Fibroblast of skin of right biceps (primary cell): ENCODE measurements at places on chromosomes 3 and 15.

DNA sequence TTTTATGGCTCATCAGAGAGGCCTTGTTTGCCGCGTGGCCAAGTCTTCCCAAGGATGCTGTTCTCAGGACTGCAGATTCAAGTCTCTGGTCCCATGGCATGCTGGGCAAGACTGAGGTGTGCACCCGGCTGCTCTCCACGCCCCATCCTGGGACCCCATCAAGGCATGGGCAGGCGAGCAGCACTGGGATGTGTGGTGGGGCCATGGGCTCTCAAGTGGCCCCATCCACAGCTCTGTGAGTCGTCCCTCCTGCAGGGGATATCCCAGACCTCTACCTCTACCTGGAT, 13.1 kb upstream of the GP9 start:
- DNase-seq = no peak

DNA sequence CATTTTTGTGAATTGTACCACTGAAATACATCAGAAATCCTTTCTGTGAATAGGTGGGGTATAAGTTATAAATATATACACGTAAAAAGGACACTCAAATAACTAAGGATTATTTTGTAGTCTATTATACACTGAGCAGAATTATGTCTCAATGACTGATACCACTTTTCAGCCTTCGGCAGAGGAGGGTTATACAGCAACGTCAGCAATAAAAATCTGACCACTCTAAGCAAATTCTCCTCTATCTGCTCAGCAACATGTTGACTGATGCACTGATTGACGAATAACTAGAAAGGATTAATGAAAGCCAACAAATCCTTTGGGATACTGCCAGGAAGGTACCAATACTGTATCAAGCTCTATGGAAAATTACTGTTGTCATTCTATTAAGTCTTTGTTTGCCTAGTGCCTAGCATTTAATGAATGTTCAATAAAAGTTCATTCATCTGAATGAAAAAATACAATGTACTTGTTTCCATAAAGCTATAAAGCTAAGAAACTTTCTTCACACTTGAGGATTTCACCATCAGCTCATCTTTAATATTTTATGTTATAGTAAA, 5.2 kb downstream of the ARPP19 start:
- DNase-seq = no peak

- peak; percentile 72 for DNase-seq
These were observed 77.8 kb upstream of the HES1 start for GRCh38 chr3:194058189-194058571.

GRCh38 chr3:120025520-120025919, 68.7 kb downstream of the GSK3B start:
- DNase-seq = no peak

DNA sequence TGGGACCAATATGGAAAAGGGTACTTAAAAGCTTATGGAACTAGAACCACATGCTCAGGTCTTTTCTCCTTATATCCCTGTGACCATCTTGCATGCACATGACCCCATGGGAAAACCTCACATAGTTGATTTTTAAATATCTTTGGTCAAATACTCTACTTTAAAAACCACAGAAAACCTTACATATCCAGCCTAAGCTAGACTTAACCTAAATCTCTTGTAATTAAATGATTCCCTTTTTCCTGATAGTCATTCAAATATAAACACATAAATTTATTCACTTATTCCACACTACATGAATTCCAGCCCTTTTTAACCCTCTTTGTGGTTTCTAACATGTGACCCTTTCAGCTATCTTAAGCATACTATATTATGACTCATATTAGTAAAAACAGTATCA, 46.8 kb downstream of the DNAJC13 start:
- DNase-seq = peak; percentile 74

DNA sequence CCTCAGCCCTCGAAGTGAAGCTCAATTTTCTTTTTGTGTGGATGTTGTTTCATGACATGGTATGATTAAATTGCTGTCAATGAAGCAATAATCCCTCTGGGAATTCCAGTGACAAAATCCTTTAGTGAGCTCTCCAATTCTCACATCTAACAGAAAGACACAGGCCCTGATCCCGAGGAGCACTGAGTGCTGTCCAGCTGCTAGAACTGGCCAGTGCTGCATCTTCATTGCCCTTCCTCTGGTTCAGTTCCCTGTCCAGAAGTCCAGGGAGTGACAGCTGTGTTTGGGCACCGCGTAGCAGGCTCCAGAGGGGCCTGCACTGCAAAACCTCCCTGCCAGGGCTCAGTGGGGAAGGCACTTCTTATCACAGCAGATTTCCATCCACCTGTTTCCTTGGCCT, 516.8 kb upstream of the ATP11B start:
- DNase-seq = no peak

- peak; percentile 68 for DNase-seq
These were observed 3.1 kb upstream of the BHLHE40 start for GRCh38 chr3:4976109-4976508.

GRCh38 chr3:55512571-55513343, 25.7 kb upstream of the WNT5A start:
- DNase-seq = no peak

GRCh38 chr3:39937315-39937714, 127.9 kb downstream of the MYRIP start:
- no peak for DNase-seq

- peak; percentile 21 for DNase-seq
These were observed 14.7 kb downstream of the TIMP4 start for GRCh38 chr3:12143949-12144504.

GRCh38 chr3:143261848-143262247, 142.3 kb downstream of the CHST2 start:
- no peak for DNase-seq

GRCh38 chr3:105417525-105418289, 51.0 kb downstream of the ALCAM start:
- DNase-seq = peak; percentile 47

DNA sequence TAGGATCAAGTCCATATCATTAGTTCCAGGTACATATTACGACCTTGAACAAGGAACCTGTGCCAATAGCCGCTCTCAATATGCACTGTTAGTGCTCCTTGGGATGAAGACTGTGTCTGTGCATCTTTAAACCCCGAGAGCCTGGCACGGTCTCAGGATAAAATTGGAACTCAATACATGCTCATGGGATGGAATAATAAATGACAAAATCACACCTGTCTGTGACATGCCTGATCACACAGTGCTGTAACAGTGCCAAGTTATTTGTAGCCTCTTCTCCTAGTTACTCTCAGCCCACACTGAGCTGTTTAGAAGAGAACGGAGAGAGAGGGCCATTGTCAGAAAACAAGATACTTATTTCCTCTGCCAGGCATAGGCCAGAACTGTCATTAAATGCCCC, 82.2 kb downstream of the SSR3 start:
- no peak for DNase-seq

DNA sequence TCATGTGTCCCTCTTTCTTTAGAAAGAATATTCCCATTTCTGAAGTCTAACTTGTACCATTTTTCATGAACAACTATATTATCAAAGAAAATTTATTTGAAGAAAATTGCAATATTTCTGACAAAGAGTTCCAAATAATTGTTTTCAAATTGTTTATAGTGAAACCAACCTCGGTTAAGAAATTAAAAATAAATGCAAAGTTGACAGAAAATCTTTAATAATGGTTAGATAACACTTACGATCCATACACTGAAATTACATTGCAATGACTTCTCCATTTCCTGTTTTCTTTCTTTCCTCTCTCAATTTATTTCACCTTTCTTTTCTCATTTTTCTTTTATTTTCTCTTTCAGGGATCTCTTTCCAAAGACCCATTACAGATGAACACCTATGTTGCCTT, 125.1 kb downstream of the STAC start:
- DNase-seq = no peak

DNA sequence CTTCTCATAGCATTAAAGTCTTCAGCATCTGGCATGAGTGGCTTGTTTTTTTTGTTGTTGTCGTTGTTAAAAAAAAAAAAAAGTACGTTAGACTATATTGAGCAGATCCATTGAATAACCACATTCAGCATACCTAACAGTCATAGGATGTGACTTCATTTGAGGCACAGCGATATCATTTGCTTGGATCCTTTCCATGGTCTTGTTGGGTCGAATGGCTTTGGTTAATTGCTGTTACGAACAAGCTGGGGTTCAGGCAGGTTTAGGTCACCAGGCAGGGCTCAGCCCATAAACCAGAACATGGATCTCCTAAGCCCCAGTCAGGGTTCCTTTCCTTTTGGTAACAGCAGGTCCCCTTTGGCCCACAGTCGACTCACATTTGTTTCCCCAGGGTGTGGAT, 76.2 kb downstream of the POLR2M start:
- DNase-seq = peak; percentile 50

- DNase-seq = no peak
These were observed 393.5 kb upstream of the ARRDC4 start for GRCh38 chr15:97566961-97567360.

DNA sequence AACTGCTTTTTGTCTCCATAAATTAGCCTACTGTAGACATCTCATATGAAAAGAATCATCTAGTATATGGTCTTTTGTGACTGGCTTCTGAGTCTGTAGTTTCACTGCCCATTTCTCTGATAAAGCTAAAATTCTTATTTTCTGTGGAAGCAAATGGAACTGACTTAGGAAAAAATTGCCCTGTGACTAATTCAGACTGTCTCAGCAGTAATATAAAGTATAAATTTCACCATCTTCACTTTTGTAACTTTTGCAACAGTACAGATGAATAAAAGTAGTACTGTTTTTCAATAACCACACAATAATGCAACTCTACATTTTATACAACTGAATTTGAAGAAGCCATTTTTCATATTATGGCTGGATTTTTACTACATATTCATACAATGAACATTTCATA, 104.1 kb downstream of the TBC1D5 start:
- peak; percentile 30 for DNase-seq
